ENCODE measurements at places on chromosomes 16 and 17.

- no peak for DNase-seq
Measured at GRCh38 chr16:19636436-19637267, 81.1 kb downstream of the VPS35L start.

GRCh38 chr16:15498427-15499175 lies 64.2 kb downstream of the BMERB1 start:
- no peak for DNase-seq

- DNase-seq: no peak
Measured at GRCh38 chr16:46986896-46987295, 13.4 kb upstream of the DNAJA2 start.

DNA sequence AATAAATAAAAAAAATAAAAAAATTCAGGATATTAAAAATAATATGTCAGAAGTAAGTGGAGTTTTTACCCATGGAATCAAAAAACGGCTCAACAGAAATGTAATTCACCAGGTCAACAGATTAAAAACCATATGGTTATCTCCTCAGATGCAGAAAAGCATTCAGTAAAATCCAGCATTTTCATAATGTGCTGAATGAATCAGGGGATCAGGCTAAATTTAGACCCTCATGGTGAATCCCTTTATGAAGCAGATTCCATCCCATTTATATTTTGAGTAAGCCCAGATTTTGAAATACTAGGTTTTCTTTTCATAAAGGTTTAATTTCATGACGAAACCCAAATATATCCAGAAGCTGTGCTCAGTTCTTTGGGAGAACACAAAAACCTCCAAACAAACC lies 84.4 kb downstream of the OR1D5 start:
- no peak for DNase-seq

GRCh38 chr16:85098565-85098964 lies 13.7 kb downstream of the CIBAR2 start:
- no peak for DNase-seq

DNA sequence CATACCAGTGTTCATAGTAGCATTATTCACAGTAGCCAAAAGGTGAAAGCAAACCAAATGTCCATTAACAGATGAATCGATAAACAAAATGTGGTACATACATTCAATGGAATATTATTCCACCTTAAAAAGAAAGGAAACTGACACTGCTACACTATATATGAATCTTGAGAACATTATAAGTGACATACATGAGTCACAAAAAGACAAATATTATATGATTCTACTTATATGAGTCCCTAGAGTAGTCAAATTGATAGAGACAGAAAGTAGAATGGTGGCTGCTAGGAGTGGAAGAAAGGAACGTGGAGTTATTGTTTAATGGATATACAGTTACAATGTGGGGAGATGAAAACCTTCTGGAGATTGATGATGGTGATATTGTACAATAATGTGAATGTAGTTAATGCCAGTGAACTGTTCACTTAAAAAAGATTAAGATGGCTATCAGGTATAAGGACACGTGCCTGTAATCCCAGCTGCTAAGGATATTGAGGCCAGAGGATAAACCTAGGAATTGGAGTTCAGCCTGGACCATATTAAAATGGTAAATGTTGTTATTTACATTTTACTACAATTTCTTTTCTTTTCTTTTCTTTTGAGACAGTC lies 20.2 kb upstream of the TRIM37 start:
- no peak for DNase-seq

- no peak for DNase-seq
Measured at GRCh38 chr17:55694286-55694910, 28.3 kb downstream of the TMEM100 start.

DNA sequence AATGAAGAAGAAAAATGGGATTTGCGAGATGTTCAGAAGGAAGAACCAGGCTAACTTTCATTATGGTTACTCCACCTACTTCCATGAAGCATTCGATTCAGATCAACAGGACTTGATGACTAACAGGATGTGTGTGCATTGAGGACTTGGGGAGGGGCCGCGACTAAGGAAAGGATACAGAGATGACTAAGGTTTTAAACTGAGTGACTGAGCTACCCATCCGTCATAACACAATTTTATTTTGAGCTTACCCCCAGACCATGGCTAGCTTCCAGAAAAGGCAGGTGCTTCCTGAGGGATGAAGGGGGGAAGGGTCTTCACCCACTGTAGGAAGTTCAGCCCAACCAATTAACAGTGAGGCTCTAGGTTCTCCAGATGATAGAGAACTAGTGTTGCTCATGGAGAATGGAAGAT lies 2.5 kb upstream of the CDYL2 start:
- no peak for DNase-seq

DNA sequence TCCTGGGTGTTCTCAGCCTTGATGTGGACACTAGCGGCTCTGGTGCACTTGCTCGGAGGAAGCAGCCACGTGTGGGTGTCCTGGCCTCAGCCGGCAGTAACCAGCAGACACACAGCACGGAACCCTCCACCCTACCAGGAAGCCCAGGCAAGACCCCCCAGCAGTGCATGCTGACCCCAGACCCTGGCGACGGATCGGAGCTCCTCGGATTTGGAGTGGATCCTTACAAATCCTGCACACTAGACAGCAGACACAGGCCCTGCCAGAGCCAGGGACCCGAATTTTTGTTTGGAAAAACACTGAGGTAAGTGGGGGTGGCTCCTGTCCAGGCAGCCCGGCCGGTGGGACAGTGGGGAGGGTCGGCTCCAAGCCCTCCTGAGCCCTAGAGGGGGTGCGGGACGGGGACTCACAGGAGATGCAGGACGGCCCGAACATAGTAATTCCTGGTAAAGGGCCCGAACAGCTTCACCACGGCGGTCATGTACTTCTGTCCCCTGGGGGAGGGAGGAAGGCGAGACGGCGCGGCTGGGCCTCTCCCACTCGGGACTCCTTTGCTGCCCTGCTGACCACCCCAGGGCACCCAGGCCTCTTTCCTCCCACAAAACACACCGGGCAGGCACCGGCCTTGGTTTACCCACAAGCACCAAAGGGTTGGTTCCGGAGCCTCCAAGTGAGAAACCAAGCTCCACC lies 4.4 kb downstream of the CYBA start:
- no peak for DNase-seq

DNA sequence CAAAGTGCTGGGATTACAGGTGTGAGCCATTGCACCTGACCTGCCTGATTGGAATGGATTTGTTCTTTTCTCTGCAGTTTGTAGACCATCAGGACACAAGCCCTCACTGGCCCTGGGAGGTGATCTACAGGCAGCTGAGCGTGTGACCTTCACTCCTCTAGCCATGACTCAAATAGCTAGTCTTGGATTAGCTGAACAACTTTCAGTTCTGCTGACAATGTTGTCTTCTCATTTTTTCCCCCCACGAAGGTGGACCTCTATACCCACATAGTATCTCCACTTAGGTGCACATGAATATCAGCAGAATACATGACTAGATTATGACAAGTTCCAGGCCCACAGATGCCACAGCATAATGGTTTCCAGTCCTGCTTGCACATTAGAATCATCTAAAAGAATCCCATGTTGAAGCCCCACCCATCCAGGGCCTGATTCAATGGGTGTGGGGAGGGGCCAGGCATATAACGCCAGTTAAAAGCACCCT lies 36.8 kb downstream of the HS3ST3B1 start:
- DNase-seq: no peak

GRCh38 chr17:35117984-35118383 lies 1.7 kb downstream of the RAD51D start:
- no peak for DNase-seq

DNA sequence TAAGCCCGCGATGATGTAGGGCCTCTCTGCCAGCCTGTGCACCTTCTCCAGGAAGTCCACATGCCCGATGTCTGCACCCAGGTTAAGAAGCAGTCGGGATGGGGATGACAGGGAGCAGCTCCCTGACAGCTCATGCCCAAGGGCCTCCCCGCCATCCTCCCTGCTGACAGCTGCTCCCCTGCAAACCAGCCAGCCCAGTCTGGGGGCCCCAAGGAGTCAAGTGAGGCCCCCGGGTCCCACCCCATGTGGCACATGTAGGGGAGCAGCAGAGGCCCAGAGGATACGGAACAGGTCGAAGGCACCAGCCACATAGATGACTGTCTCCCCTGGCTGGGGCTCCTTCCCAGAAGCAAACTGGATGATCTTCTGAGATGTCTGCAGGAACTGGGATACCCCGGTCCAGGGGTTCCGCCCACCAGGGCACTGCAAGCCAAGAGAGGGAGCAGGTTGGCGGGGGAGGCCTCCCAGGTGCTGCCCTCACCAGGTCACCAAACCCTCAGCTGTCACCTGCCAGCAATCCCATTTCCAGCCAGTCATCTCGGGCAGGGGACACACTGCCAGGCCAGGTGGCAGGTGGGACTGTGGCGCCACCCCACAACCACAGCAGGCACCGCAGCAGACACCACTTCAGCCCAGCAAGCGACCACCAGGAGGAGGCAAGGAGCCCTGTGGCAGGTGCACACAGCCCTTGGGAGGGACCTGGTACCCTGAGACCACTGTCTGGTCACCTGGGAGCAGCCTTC lies 4.6 kb downstream of the PCYT2 start:
- no peak for DNase-seq

DNA sequence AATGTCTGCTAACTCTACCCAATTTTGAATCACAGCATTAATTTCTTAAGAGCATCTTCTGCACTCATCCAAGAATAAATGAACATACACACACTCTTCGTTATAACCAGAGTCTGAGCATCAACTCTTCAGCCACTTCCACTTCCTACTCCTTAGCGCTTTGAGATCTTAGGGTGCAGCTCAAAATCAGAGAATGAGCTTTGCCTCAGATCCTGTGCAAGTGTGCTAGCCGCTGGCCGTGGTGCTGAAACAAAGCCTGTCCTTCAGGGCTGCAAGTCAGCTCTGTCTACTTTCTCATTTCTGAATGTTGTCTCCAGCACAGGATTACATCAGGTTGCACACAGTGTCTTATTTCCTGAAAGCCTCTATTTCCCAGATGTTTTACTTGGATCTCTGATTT lies 165.4 kb downstream of the AIPL1 start:
- DNase-seq: no peak

DNA sequence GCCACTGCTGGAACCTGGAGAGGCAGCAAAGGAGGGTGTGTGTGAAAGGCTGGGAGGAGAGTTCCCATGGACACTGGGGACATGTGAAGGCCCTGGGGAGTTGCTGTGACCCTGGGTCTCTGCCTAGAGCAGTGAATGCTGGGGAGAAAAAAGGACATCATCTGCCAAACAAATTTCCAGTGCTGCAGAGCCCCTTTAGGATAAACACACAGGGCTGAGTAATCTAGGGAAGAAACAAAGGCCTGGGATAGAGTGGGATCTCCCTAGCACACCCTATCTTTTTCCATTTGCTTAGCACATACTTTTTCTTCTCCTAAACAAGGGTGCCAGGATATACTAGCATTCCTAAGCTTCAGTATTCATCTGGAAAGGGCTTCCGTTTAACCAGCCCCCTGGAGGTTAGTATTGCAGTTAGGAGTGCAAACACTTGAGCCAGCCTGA lies 3.3 kb upstream of the HIGD1B start:
- no peak for DNase-seq

- no peak for DNase-seq
Measured at GRCh38 chr17:4480929-4481898, 17.5 kb upstream of the SPNS2 start.

DNA sequence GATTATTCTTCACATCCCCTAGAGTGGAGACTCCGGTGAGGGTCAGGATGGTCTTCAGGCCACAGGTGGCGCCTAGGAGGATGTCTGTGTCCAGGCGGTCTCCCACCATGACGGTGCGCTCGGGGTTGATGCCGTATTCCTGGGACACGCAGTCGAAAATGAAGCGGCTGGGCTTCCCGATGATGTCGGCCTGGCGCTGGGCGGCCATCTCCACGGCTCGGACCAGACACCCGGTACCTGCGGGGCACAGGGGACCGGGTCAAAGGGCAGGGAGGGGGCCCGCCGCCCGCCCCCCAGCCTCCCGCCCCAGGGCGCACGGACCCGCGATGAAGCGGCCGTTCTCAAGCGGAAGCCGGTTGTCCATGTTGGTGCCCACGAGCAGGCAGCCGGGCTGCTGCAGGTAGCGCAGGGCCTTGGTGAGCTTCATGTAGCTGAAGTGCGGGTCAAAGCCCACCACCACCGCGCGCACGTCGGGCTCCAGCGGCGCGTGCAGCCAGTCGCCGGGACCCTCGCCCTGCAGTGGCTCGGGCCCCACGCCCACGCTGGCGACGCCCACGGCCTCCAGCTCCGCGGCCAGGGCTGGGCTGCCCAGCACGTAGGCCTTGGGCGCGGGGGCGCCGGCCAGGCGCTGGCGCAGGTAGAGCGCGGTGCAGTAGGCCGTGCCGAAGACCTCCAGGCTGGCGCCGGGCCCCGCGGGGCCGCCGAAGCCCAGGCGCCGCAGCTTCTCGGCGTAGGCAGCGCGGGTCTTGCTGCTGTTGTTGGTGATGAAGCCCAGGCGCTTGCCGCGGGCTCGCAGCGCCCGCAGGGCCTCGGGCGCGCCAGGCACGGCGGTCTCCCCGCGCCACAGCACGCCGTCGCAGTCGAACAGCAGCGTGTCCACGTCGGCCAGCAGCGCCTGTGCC lies 572 bp downstream of the PGP start:
- DNase-seq: no peak

- no peak for DNase-seq
Measured at GRCh38 chr16:6918646-6919045, 414.0 kb upstream of the RBFOX1 start.

- DNase-seq: no peak
Measured at GRCh38 chr16:46765050-46765449, 16.9 kb upstream of the MYLK3 start.
